Left lung (tissue), 14 donors: ENCODE measurements at places on chromosomes 2 and 18.

DNA sequence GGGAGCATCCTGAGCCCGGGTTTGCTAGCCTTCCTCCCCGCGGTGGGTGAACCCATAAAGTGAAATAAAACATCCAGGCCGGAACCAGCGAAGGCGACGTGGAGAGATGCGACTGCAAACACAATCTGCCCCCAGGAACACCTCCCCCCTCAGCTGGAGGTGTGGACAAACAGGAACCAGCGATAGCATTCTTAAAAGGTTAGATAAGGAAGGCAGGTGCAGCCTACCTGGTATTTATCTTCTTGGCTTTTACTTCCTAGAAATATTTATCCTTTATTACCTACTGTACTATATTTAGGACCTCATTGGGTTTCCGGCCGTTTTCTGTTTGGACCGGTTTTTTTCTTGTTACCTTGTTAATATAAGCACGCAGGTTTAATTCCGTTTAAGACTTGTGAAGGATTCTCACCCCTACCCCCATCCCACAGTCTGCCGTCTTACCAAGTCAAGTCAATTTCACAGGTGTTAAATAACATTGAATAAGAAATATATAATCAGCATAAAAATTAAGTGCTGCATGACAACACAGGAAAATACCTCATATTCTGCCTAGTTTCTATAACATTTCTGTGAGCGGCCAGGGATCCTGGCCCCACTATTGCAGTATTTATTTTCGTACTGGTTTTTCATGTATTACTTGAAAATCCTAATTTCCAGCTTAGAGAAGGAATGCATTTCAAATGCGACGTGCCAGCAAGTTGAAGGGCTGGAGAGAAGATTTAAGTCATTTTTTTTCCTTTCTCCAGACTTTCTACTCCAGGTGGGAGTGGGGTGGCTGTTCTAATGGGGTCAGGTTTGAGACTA, 224.0 kb upstream of the ID2 start:
- peak; percentile 60 for DNase-seq

- DNase-seq, result no peak
Observed at GRCh38 chr2:100071335-100072043, 70.9 kb downstream of the AFF3 start.

DNA sequence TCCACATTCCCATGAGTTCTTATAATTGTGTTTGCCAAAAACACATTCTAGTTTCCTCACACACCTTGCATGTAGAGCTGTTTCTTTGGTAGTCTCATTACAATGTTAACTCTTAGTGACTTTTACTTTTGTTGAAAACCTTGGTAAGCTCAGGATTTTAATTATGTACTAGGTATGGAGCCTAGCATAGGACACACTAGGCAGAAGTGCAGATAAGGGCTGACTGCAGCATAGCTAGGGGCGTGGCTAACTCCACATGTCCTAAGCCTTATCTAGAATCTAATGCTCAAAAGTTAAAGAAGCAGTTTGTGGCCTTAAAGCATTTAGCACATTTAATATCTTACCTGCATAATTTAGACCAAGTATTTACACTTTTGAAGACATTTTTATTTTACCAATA, 153.7 kb upstream of the FBXO11 start:
- no peak for DNase-seq

- no peak for DNase-seq
Observed at GRCh38 chr2:122029456-122029855, 274.0 kb downstream of the TSN start.

GRCh38 chr2:220835583-220835982, 736.5 kb downstream of the EPHA4 start:
- no peak for DNase-seq

GRCh38 chr2:158321264-158321663, 135.3 kb downstream of the CCDC148 start:
- no peak for DNase-seq

GRCh38 chr2:155815851-155816250, 516.7 kb downstream of the NR4A2 start:
- no peak for DNase-seq

DNA sequence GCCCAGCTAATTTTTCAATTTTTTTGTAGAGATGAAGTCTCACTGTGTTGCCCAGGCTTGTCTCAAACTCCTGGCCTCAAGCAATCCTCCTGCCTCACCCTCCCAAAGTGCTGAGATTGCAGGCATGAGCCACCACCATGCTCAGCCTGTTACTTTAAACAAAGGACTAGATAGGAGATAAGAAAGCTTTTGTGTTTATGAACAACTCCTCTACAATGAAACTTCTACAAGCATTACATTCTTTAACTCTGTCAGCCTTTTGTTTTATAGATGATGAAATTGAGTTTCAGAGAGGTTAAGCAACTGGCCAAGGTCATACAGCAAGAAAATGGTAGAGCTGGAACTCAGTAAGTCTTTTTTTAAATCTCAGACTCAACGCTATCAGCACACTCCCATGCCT, 22.7 kb downstream of the ALPK2 start:
- no peak for DNase-seq

GRCh38 chr2:104407641-104408040, 446.3 kb upstream of the POU3F3 start:
- DNase-seq, result no peak
